ENCODE measurements at places on chromosomes 7 and 10.

- no peaks in the 10 kb centered on the region for H3K27me3 ChIP-seq
- H3K36me3 ChIP-seq = no peaks in the 10 kb centered on the region
- H3K4me3 ChIP-seq = no peak overlapping the region
- no peak for DNase-seq
Measured at GRCh38 chr7:45192621-45193041, 35.0 kb downstream of the RAMP3 start.

- H3K4me3 ChIP-seq = no peak overlapping the region
- no peaks in the 10 kb centered on the region for H3K36me3 ChIP-seq
- no peak overlapping the region for H3K27ac ChIP-seq
- H3K27me3 ChIP-seq = no peaks in the 10 kb centered on the region
- H3K4me1 ChIP-seq = peaks cover 15% of the 10 kb centered on the region
Measured at GRCh38 chr10:96840841-96841518, 8.9 kb downstream of the LCOR start.

GRCh38 chr7:95470452-95470851, 15.3 kb upstream of the ASB4 start:
- H3K36me3 ChIP-seq = no peaks in the 10 kb centered on the region
- no peak overlapping the region for H3K4me3 ChIP-seq
- H3K27ac ChIP-seq = no peak overlapping the region

DNA sequence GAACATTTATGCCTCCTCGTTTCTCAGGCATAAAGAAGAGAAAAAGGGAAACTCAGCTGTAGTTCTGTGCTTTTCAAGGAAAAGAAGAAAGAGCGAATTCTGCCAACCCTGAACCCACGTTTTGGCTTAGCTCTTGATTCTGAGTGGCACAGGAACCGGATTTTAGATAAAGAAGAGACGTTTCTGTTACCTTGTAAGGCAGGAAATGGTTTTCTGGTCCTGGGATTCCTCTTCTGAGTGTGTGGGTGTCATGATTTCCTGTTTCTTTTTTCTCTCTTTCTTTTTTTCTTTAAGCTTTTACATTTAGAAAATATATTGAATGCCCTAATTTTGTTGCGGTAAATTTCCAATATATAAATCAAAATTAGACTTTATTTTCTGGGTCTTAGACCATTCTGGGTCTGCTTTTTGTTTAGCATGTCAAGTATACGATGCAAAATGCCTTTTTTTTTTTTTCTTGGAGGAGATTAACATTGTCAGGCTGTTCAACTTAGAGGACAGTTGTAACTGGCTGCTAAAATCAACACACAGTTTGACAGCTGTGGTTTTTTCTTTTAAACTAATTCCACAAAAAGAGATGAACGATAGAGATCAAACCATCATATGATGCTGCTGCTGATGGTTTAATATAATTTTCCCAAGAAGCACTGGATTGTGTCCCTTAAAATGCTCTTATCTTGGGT, 190.8 kb downstream of the GATA3 start:
- no peaks in the 10 kb centered on the region for H3K36me3 ChIP-seq
- no peak for DNase-seq
- H3K4me3 ChIP-seq = no peak overlapping the region

DNA sequence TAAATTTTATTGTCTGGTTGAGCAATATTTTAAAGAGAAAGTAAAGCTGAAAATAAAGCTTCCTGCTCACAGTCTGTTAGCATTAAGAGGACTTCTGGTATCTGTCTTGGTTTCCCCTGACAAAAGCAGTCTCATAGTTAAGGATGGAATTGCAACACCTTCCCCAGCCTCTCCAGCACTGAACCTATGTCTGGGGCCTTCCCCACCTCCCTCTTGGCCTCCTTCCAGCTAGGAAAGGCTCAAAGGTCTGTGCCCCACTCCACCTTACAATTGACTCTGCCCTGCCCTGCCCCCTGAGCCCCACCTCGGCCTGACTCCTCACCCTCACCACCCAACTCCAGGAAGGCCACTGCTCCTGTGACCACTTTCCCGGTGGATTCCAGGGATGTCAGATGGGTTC, 33.2 kb downstream of the COL17A1 start:
- no peak overlapping the region for H3K4me3 ChIP-seq
- no peak overlapping the region for H3K27ac ChIP-seq
- no peak for DNase-seq
- H3K36me3 ChIP-seq = no peaks in the 10 kb centered on the region

DNA sequence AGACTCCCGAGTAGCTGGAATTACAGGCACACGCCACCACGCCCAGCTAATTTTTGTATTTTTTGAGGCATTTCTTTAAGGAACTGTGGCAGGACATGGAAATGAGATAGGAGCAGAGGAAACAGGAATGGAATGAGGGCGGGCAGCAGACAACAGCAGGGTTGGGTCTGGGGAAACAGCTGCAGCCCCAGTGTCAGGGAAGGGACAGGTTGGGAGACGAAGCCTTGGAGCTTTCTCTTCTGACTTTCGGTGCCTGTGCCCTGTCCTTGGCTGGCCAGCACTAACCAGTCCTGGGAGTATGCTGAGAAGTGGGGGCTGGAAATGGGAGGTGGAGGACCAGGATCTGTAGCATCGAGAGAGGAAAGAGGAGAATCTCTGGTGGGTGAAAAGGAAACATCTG, 47.4 kb downstream of the ATOH7 start:
- H3K4me3 ChIP-seq = no peak overlapping the region
- no peak overlapping the region for H3K27ac ChIP-seq
- DNase-seq = no peak
- H3K36me3 ChIP-seq = no peaks in the 10 kb centered on the region
- H3K4me1 ChIP-seq = no peaks in the 10 kb centered on the region
- no peaks in the 10 kb centered on the region for H3K27me3 ChIP-seq

DNA sequence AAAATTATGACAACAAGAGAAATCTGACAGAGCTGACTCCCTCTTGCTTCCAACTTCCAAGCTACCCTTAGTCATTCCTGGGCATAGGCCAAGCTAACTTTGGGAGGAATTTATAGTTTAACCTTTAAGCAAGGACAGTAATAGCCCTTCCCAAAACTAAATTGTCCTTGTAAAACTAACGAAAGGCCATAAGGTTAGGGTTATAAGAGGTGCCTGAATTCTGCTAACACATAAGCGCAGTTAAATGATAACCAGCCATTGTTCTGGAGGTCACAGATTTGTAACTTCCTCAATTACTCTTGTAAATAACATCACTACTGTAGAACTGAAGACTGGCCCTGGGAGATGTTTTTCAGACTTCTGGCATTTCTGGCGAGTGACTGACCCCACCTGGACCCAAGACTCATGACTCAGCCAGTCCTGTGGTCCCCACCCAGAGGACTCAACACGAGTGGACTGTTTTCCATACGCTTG, 481.2 kb downstream of the KCNMA1 start:
- no peak for DNase-seq
- H3K27me3 ChIP-seq = no peaks in the 10 kb centered on the region
- H3K27ac ChIP-seq = peak overlapping the region; percentile 55
- H3K4me1 ChIP-seq = peaks cover 18% of the 10 kb centered on the region
- H3K4me3 ChIP-seq = no peak overlapping the region

- H3K27ac ChIP-seq = no peak overlapping the region
- no peak overlapping the region for H3K4me3 ChIP-seq
- no peaks in the 10 kb centered on the region for H3K36me3 ChIP-seq
- DNase-seq = no peak
- H3K4me1 ChIP-seq = no peaks in the 10 kb centered on the region
Measured at GRCh38 chr10:80988755-80989154, 451.1 kb downstream of the SH2D4B start.

DNA sequence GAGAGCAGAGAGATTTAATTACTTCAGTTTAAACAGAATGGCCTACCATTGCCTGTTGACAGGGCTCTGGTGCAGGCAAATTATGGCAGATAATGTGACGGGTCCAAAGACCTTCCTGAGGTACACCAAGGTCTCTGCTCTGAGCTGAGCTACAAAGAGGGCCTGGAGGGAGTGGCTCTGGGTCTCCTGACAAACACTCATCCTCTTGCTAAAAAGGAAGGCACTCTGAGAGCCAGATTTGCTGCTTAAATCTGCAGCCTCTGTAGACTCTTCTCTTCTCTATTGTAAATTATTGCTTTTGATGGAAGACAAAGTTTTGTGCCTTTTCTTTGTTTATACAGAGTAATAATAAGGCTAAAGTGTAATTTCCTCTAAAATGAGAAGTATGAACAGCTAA, 529.5 kb upstream of the FZD8 start:
- no peaks in the 10 kb centered on the region for H3K36me3 ChIP-seq
- no peak for DNase-seq
- H3K27me3 ChIP-seq = no peaks in the 10 kb centered on the region
- H3K4me1 ChIP-seq = peaks cover 22% of the 10 kb centered on the region
- H3K27ac ChIP-seq = peak overlapping the region; percentile 69
- no peak overlapping the region for H3K4me3 ChIP-seq

DNA sequence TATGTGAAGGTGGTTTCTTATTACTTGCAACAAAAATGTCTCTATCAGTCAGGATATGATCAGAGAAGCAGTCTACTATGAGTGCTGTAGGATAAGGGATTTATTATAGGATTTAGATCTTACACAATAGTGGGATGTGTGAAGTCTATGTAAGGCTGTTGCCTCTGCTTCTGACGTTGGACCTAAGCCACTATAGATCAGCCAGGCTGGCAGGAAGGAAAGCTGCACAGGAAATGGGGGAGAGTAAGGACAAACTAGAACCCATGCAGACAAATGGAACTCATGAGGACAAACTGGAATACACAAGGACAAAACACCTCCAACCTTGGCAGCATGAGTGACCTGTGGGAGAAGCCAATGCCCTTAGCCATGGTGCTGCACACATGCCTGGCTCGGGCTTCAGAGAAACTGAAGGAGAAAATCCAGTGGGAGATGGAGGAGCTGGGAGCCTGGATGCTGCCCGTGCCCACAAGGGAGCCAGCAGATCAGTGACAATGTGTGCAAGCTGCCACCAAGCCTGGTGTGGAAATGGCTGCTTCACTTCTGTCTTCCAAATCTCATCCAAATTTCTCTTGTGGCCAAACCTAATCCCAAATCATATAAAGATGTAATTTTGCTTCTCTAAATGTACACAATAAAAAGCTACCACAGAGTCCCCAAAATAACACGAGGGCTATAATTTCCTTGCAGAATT, 147.0 kb upstream of the PCGF5 start:
- H3K4me1 ChIP-seq = peaks cover 12% of the 10 kb centered on the region
- no peak overlapping the region for H3K4me3 ChIP-seq
- H3K27me3 ChIP-seq = no peaks in the 10 kb centered on the region
- no peak for DNase-seq
- no peak overlapping the region for H3K27ac ChIP-seq

DNA sequence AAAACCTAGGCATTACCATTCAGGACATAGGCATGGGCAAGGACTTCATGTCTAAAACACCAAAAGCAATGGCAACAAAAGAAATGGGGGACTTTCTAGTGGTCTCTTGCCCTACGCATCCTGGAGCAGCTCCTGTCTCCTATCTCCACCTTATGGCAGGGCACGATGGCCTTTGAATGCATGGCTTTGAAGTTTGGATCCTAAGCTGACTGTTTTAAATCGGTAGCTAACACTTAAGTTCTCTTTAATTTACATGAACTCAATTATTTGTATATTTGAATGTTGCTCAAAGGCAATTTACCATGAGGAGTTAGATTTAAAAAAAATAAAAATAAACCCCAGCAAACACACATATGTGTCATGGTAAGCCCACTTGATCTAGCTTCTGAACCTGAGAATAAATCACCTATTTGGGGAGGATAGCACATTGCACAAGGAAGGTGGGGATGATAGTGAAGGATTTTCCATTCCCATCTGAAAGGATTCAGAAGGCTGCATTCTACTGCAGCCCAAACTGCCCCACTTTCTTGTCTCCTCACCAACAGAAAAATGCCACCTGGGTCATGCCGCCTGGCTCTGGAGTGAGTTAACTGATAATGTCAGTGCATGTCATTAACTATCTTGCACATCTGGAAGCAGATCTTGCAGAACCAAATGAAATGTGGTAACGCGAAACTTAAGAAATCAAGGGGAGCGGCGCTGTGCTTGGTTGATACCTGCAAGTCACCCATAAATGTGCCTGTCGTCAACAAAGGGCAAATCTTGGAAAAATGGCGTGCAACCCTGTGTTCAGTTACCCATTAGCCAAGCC, 12.4 kb downstream of the KLF6 start:
- no peak overlapping the region for H3K27ac ChIP-seq
- no peak overlapping the region for H3K4me3 ChIP-seq
- no peak for DNase-seq
- H3K36me3 ChIP-seq = peaks cover 7% of the 10 kb centered on the region

- no peak for DNase-seq
- no peaks in the 10 kb centered on the region for H3K27me3 ChIP-seq
- no peaks in the 10 kb centered on the region for H3K36me3 ChIP-seq
- no peak overlapping the region for H3K4me3 ChIP-seq
- no peak overlapping the region for H3K27ac ChIP-seq
Measured at GRCh38 chr7:41882745-41883420, 180.0 kb upstream of the INHBA start.

DNA sequence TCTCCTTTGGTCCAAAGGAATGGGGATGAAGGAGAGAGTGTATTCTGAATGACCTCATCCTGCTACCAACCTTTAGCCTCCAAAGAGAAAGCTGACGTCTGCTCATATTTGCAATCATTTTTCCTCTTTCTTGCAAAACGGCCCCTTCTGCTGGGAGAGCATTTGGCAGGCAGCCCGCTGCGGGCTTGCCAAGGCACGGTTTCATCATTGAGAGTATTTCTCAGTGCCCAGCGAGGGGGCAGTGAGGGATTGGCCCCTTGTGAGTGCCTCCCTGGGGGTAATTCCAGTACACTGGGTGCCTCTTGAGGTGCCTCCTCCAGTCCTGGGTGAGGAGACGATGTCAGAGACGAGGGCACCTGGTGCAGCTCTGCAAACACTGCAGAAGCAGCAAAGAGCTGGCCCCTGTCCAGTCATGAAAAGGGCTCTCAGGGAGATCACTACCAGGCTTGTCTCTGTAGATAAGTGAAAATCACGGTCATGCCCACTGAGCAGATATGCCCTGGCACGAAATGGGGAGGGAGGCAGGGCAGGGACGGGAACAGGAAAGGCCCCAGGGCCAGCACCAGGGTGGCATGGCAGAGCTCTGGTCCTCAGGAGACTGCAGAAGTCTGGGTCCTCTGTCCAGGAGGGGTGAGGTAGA, 48.7 kb upstream of the SHH start:
- no peaks in the 10 kb centered on the region for H3K27me3 ChIP-seq
- H3K27ac ChIP-seq = no peak overlapping the region
- no peaks in the 10 kb centered on the region for H3K4me1 ChIP-seq
- DNase-seq = no peak
- H3K4me3 ChIP-seq = no peak overlapping the region
- H3K36me3 ChIP-seq = no peaks in the 10 kb centered on the region

DNA sequence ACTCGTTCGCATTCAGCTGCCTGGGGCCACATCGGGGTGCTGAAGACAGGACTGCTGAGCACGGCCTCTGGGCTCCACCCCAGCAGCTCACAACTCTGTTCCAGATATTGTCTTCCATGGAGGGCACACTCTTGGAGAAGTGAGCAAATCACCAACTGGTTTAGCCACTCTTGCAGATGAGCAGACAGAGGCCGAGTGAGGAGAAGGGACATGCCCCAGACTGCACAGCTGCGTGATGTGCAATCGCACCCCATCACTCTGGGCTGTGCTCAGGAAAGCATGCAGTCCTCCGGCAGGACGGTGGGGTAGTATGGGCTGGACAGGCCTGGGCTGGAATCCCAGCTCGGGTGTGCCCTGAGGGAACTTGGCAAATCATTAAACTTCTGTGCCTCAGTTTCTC, 111.6 kb downstream of the FAM53B start:
- no peaks in the 10 kb centered on the region for H3K27me3 ChIP-seq
- peaks cover 28% of the 10 kb centered on the region for H3K4me1 ChIP-seq
- no peak overlapping the region for H3K27ac ChIP-seq
